Nephron progenitor cell (in vitro differentiated cells): ENCODE measurements at places on chromosomes 1 and 21.

- DNase-seq, result no peak
- peaks cover 2% of the 10 kb centered on the region for H3K27me3 ChIP-seq
These were observed 66.1 kb upstream of the PTGFR start for GRCh38 chr1:78424720-78425119.

GRCh38 chr1:212754680-212755079 lies 36.9 kb downstream of the NSL1 start:
- no peak overlapping the region for H3K27ac ChIP-seq
- peaks cover 23% of the 10 kb centered on the region for H3K36me3 ChIP-seq
- peaks cover 18% of the 10 kb centered on the region for H3K4me1 ChIP-seq
- H3K27me3 ChIP-seq, result no peaks in the 10 kb centered on the region
- no peak overlapping the region for H3K4me3 ChIP-seq

GRCh38 chr1:175539986-175540385 lies 203.4 kb downstream of the TNR start:
- DNase-seq, result no peak
- no peak overlapping the region for H3K27ac ChIP-seq
- H3K4me3 ChIP-seq, result no peak overlapping the region
- peaks cover 37% of the 10 kb centered on the region for H3K4me1 ChIP-seq
- H3K27me3 ChIP-seq, result peaks cover 27% of the 10 kb centered on the region

- no peaks in the 10 kb centered on the region for H3K27me3 ChIP-seq
- peaks cover 25% of the 10 kb centered on the region for H3K36me3 ChIP-seq
- no peak overlapping the region for H3K27ac ChIP-seq
- no peaks in the 10 kb centered on the region for H3K4me1 ChIP-seq
- no peak overlapping the region for H3K4me3 ChIP-seq
These were observed 68.0 kb downstream of the TRIM11 start for GRCh38 chr1:228338521-228339051.

DNA sequence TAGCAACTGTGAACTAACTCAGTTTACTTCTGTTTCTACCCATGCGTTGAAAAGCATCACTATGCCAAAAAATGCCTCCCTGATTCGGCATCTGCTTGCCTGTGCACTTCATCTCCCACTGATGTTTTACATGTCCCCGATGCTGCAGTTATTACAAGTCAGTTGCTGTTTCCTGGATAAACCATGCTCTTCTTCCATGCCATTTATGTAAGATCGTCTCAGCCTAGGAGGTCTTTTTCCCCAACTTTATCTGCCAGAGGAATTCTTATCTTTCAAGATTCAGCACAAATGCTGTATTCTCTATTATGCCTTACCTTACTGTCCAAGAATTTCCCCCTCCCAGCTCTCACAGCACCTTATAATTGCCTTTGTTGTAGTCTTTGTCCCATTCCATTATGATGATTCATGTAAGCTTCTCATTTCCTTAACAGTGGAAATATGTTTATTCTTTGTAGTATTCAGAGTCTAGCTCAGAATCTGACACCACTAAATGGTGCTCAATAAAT lies 30.0 kb downstream of the PRKACB start:
- DNase-seq, result no peak
- peak overlapping the region; percentile 4 for H3K27ac ChIP-seq
- no peak overlapping the region for H3K4me3 ChIP-seq
- H3K36me3 ChIP-seq, result no peaks in the 10 kb centered on the region
- no peaks in the 10 kb centered on the region for H3K27me3 ChIP-seq

DNA sequence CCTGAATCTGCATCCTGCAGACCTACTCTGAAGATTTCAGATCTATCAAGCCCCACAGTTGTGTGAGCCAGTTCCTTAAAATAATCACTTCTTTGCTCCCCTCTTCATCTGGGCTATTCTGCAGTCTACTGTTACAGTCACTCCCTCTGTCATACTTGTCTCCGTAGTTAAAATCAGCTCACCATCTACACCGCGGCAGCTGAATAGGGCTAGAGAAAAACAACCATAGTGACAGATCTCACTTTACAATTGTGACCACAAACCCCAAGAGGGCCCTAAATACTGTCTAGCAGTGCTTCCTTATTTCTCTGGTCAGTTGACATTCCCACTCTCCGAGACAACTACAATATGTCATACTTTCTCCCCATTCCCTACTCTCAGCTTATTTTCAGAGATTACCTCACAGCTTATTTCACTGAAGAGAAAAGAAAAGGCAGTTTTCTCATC lies 12.9 kb downstream of the DESI2 start:
- no peaks in the 10 kb centered on the region for H3K27me3 ChIP-seq
- H3K4me1 ChIP-seq, result peaks cover 13% of the 10 kb centered on the region
- H3K36me3 ChIP-seq, result peaks cover 28% of the 10 kb centered on the region
- no peak overlapping the region for H3K4me3 ChIP-seq
- peak; percentile 36 for DNase-seq

DNA sequence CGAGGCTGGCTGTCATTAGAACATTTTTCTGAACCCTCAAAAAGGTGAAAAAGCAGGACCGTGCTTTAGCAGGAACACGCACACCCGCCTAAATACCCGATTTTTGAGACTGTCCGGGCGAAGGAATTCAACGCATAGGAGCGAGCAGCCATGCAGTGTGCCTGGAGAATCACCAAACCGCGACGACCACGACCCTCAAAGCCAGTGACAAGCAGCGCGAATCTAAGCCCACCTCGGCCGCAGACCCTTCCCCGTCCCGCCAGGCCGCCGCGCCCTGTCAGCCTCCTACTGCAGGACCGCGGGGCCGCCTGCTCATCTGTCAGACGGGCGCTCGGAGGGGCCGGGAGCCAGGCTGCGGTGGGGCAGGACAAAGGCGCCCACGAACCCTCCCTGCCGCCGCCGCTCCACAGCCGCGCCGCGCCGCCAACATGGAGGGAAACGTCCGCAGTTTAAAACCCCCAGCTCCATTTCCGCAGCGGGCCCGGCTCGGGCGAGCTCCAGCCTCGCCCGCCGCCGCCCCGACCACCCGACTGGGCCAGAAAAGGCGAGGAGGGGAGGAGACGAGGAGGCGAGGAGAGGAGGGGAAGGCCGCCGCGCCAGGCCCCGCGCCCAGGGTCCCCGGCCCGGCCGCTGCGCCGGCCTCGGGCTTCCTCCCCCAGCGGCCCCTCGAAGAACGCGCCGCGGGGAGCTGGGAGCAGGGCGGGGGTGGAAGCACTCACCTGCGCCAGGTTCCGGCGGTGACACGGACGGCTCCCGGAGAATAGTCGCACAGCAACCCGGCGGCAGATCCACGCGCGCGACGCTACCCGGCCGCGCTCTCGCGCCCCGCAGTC lies at the start of gene LBR:
Gene LBR (minus strand): TSS at position 804 of the 833 bp plus-strand sequence. CDS start 3,963 bp downstream, outside the sequence.
- peaks cover 6% of the 10 kb centered on the region for H3K27me3 ChIP-seq
- peak; percentile 71 for DNase-seq
- peak within 1 kb of the TSS; percentile 90 for H3K27ac ChIP-seq
- peak within 1 kb of the TSS; percentile 92 for H3K4me3 ChIP-seq
- H3K4me1 ChIP-seq, result peaks cover 54% of the 10 kb centered on the region

- H3K4me1 ChIP-seq, result peaks cover 15% of the 10 kb centered on the region
- H3K27me3 ChIP-seq, result no peaks in the 10 kb centered on the region
- no peaks in the 10 kb centered on the region for H3K36me3 ChIP-seq
- H3K27ac ChIP-seq, result peak overlapping the region; percentile 54
These were observed 26.3 kb downstream of the CTNNBIP1 start for GRCh38 chr1:9883585-9884449.

GRCh38 chr1:7299329-7299799 lies 471.7 kb upstream of the VAMP3 start:
- H3K4me3 ChIP-seq, result no peak overlapping the region
- H3K27me3 ChIP-seq, result peaks cover 12% of the 10 kb centered on the region
- H3K4me1 ChIP-seq, result peaks cover 56% of the 10 kb centered on the region
- DNase-seq, result no peak
- H3K27ac ChIP-seq, result peak overlapping the region; percentile 7

DNA sequence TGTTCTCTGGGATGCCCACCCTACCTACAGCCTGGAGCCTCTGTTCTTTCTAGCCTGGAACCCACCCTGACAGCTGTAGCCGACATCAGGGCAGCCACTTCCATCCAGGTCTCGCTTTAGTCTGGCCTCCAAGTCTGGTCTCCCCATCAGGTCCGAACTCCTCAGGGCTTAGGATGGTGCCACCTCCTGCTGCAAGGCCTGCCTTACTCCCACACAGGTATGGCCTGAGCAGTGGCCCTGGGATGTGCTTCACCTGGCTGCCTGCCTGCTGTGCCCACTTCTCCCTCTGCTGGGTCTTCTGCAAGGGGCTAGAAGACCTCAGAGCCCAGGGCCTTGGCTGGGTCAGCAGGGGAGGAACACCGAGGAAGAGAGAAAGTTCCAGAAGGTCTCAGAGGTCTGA lies 35.7 kb upstream of the MAGOH start:
- DNase-seq, result no peak
- H3K27me3 ChIP-seq, result no peaks in the 10 kb centered on the region

GRCh38 chr1:151246786-151247185 lies 7.7 kb upstream of the PSMD4 start:
- DNase-seq, result no peak
- H3K4me3 ChIP-seq, result no peak overlapping the region
- peaks cover 84% of the 10 kb centered on the region for H3K36me3 ChIP-seq
- no peaks in the 10 kb centered on the region for H3K4me1 ChIP-seq

DNA sequence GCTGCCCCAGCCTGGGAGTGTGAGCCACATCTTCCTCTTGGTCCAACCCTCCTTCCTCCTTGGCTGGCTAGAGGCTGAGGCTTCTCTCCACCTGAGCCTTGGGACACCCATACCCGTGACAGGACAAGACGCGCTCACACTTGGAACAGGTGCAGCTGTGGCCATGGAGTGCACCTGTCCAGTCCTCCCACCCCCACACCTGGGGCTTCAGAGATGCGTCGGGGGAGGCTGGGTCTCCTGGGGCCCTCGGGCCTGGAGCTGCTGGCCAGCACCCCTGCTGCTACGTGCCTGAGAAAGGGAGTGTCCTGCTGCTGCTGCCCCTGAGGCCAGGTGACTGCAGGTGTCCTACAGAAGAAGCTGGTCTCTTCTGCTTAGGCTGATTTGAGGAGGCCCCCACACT lies 37.0 kb upstream of the TMEM52 start:
- no peaks in the 10 kb centered on the region for H3K36me3 ChIP-seq
- no peak overlapping the region for H3K27ac ChIP-seq
- no peak overlapping the region for H3K4me3 ChIP-seq
- H3K27me3 ChIP-seq, result peaks cover 23% of the 10 kb centered on the region

DNA sequence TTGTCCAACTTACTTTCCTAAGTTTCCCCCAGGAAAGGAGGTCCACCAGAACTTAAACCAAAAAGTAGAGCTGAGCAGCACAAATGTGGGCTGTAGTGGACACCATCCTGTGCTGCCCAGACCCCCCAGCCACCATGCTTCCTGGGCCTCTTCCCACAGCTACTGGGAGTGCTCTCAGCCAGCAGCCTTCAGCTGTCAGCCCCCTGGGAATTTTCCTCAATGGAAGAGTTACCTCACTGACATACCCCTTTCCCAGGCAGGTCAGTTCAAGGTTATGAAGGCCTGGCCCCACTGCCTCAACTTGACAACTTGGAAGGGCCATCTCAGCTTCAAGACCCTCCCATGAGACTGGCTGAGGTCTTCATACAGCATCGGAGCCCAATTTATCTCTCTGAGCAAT lies 47.7 kb downstream of the CDCP2 start:
- DNase-seq, result no peak
- H3K27ac ChIP-seq, result no peak overlapping the region
- peaks cover 13% of the 10 kb centered on the region for H3K36me3 ChIP-seq
